ENCODE measurements at places on chromosomes 6 and 20. TPM values are rescaled to one million over a fixed set of nuclear protein-coding genes. Genes with fewer than 3 reads are reported as not detected.

GRCh38 chr6:40506954-40507353, 80.2 kb downstream of the LRFN2 start:
- DNase-seq = no peak

DNA sequence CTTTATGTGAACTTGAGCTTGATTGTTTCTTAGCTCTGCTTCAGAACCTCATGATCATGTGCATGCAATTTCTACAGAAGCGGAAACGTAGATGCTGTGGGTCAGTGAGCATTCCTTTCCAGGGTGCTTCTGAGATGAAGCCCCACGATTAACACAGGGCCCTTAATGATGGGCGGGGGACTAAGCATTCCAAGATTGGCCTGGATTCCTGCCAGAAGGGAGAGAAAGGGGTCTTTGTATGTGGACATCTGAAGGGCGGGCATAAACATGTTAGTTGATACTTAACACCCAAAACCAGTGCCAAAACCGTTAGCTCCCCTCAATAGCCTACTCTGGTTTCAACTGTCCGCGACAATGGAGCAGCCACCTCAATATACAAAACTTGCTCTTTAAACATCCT, 46.9 kb upstream of the POU3F2 start:
- no peak for DNase-seq

The CLIC5 gene
- total RNA-seq = not detected

GRCh38 chr6:153031335-153031955, 28.9 kb upstream of the MTRF1L start:
- peak; percentile 52 for DNase-seq

The TMEM244 gene
- not detected for total RNA-seq

- DNase-seq = peak; percentile 79
Observed at GRCh38 chr6:41278699-41279405, 7.6 kb downstream of the TREM1 start.

The OR2H1 gene
- total RNA-seq = not detected

The MDFI gene
- 59.1 TPM for total RNA-seq

DNA sequence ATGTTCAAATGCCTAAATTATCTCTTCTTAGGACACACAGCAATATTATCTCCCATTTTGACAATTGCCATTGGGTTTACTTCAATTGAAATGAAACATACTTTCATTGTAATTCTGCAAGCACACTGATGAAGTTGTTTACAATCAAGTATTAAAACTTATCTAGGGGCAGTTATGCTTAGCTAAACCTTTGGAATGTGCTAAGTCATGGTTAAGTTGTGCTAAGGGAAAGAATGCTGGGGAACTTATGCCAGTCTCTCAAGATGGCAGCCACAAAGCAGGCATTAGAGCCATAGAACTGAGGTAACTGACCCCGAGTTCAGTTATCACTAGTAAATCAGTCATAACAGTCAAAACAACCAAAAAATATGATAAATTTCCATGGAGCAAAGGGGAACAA, 59.1 kb upstream of the NT5E start:
- no peak for DNase-seq

GRCh38 chr6:169766232-169766631, 14.8 kb downstream of the ERMARD start:
- DNase-seq = no peak

- no peak for DNase-seq
Observed at GRCh38 chr20:14711652-14712051, 374.2 kb upstream of the FLRT3 start.

- no peak for DNase-seq
Observed at GRCh38 chr6:27812805-27813492, 99.2 kb downstream of the OR2B2 start.
